ENCODE measurements at places on chromosomes 12 and 14.

GRCh38 chr14:78242086-78242485, 71.9 kb downstream of the NRXN3 start:
- no peaks in the 10 kb centered on the region for H3K36me3 ChIP-seq
- DNase-seq: no peak
- peaks cover 1% of the 10 kb centered on the region for H3K27me3 ChIP-seq
- no peaks in the 10 kb centered on the region for H3K4me1 ChIP-seq

DNA sequence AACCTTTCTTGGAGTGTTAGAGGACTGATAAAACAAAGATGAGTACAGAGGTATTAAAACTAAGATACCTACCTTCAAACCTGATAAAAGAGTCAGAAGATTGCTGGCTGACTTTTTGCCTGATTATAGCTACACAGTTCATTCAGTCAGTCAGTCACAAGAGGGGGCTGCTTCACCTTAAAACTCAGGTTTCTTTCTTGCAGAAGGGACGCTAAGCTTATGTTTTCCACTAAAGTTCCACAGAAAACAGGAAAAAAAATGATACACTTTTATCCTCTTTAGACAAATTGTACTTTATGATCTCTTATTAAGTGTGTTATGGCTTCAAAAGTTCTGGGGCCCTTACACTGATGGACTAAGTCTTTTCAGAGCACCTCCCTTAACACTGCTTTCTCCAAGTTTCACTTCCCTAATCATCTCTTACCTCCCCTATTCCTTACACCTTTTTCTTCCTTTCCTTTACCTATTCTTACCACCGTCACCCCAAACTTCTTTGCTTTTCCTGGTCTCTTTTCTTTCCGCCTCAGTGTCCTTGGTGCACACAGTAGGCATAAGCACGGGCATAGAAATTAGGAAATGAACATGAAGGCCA, 448.7 kb upstream of the OR4E1 start:
- peak overlapping the region; percentile 79 for H3K4me3 ChIP-seq
- no peaks in the 10 kb centered on the region for H3K36me3 ChIP-seq
- H3K4me1 ChIP-seq: peaks cover 20% of the 10 kb centered on the region

DNA sequence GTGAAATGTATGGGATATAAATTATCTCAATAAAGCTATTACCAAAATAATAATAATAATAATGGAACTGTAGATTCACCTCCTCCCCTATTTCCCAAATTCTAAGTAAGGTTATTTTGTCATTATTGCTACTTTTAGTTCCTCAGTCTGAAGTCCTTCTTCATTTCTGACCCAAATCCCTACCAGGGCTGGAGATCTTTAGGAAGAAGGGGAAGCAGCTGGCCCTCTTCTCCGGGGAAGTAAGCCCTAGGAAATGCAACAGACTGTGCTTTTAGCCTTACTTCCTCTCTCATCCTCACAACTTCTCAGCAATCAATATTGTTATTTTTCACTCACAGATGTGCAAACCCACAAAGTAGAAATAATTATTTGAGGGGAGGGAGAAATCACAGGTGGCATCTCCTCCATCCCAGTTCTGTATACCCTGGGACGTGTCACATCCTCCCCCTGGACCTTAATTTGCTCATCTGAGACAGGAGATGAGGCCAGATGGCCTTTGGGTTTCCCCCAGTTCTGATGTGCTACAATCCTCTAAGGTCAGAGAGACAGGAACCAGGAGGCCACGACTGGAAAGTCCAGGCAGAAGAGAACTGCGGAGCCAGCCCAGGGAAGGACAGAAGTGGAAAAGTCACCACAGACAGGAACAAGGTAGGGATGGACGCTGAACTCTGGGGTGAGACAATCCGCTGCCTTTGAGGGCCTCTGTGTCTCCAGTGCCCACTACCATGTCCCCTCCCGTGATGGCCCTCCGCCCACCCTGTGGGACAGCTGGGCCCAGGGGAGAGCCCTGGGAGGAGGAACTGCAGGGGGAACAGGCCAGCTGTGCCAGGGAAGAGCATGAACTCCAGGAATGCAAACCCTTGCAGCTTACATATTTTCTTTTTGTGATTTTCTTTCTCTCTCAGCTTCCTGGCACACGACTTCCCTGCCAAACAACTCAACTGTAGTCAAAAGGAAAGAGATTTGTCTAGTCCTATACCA, 10.6 kb upstream of the TNFRSF1A start:
- no peaks in the 10 kb centered on the region for H3K36me3 ChIP-seq
- no peak overlapping the region for H3K27ac ChIP-seq
- no peak overlapping the region for H3K4me3 ChIP-seq

GRCh38 chr12:41122894-41123293, 65.2 kb upstream of the PDZRN4 start:
- no peaks in the 10 kb centered on the region for H3K27me3 ChIP-seq
- H3K27ac ChIP-seq: no peak overlapping the region
- H3K4me3 ChIP-seq: no peak overlapping the region
- H3K4me1 ChIP-seq: no peaks in the 10 kb centered on the region
- H3K36me3 ChIP-seq: no peaks in the 10 kb centered on the region

- H3K27me3 ChIP-seq: no peaks in the 10 kb centered on the region
- DNase-seq: no peak
- no peak overlapping the region for H3K4me3 ChIP-seq
These were observed 60.1 kb upstream of the RESF1 start for GRCh38 chr12:31899109-31899508.

- no peak overlapping the region for H3K27ac ChIP-seq
- H3K27me3 ChIP-seq: no peaks in the 10 kb centered on the region
- no peak for DNase-seq
These were observed 184.1 kb downstream of the FLRT2 start for GRCh38 chr14:85714069-85714468.

GRCh38 chr14:104792101-104792884, 3.3 kb downstream of the AKT1 start:
- DNase-seq: no peak
- H3K36me3 ChIP-seq: peaks cover 3% of the 10 kb centered on the region
- H3K4me1 ChIP-seq: peaks cover 39% of the 10 kb centered on the region
- no peak overlapping the region for H3K4me3 ChIP-seq
- H3K27me3 ChIP-seq: no peaks in the 10 kb centered on the region

DNA sequence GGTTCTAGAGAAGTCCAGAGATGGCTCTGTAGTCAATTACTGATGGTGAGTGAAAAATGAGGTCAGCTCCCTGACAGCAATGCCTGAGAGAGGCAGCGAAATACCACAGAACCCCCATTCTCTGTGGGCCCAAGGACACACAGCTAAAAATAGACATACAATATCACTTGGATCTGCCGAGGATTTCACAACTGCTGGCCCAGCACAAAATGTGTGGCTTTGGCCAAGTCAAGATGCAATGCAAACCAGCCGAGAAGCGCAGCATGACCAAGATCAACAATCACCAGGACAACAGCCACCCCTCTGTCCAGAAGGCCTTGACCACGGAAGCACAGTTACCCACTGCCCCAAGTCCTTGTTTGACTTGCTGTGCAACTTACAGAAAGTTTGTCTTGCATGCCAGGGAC, 52.2 kb downstream of the CKAP4 start:
- no peak overlapping the region for H3K27ac ChIP-seq
- no peaks in the 10 kb centered on the region for H3K4me1 ChIP-seq
- no peak for DNase-seq
- H3K4me3 ChIP-seq: no peak overlapping the region
- peaks cover 5% of the 10 kb centered on the region for H3K27me3 ChIP-seq

DNA sequence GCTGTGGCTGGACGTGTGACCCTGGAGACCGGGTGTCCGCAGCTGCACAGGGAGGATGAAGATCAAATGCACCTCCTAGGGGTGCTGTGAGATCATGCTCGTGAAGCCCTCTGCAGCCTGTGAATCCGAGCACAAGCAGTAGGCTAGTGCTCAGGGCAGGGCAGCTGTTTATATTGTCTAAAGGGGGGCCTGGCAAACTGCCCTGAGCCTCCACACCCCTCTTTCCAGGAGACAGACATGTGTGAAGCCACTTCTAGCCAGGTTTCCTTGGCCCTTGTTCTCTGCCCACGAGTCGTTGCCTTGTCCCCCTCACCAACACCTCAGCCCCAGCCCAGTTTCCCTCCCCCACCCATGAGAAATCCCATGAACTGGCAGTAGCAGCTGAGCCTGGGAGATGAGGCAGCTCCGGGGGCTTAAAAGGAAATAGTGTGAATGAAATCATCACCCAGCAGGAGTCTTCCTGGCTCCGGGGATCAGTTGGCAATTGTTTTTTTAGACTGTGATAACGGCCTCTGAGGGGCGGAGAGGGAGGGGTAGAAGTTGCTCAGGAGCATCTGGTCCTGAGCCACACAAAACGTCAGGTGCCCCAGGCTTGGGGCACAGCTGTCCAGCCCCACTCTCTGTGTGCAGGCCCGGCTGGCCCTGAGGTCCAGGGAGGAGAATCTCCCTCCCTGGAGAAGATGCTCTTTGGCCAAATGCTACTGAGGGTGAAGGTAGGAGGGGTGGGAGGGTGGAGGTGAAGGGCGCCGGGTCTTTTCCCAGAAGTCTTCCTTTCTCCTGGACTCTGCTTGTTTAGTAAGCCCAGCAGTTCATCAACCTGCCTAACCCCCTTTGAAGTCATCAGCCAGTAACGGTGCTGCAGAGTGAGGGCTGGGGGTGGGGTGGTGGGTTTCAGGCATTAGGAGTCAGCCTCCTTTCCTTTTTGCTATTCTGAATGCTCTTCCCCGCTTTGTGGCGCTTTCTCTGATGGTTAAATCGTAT, 4.0 kb downstream of the FGF6 start:
- H3K36me3 ChIP-seq: no peaks in the 10 kb centered on the region
- peaks cover 2% of the 10 kb centered on the region for H3K27me3 ChIP-seq
- no peak overlapping the region for H3K27ac ChIP-seq
- no peak overlapping the region for H3K4me3 ChIP-seq
- peaks cover 3% of the 10 kb centered on the region for H3K4me1 ChIP-seq

GRCh38 chr12:12563290-12563928, 746 bp upstream of the DUSP16 start:
- H3K36me3 ChIP-seq: peaks cover 9% of the 10 kb centered on the region
- peak overlapping the region; percentile 77 for H3K4me3 ChIP-seq
- DNase-seq: no peak
- H3K27me3 ChIP-seq: no peaks in the 10 kb centered on the region

- no peak for DNase-seq
- no peaks in the 10 kb centered on the region for H3K27me3 ChIP-seq
- H3K4me3 ChIP-seq: no peak overlapping the region
- H3K36me3 ChIP-seq: peaks cover 11% of the 10 kb centered on the region
- peaks cover 4% of the 10 kb centered on the region for H3K4me1 ChIP-seq
These were observed 75.5 kb downstream of the SYNE3 start for GRCh38 chr14:95440951-95441350.

DNA sequence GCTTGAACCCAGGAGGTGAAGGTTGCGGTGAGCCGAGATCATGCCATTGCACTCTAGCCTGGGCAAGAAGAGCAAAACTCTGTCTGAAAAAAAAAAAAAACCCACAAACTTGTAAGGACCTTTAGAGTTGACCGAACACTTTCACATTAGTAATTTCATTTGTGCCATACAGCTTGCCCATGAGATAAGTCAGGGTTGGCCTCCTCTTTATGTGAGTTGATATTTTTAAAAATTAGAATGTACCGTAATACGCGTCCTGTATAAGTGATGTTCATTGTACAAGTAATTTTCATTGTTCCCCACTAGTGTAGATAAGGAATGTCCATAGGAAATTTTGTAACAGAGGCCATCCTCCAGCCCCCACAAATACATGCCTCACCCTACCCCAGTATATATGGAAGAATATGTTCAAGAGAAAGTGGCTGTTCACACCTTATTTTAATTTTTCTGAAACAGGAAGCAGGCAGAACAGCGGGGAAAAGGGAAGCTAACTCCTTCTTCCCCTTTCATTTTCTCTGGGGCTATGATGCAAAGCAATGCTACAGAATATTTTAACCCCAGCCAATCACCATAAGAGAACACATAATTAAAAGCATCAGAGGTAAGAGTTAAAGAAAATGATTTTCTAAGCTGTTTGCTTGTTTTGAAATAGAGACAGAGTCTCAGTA, 31.9 kb upstream of the HIF1A start:
- no peak for DNase-seq
- H3K27ac ChIP-seq: peak overlapping the region; percentile 98
- H3K27me3 ChIP-seq: no peaks in the 10 kb centered on the region
- peaks cover 69% of the 10 kb centered on the region for H3K4me1 ChIP-seq

DNA sequence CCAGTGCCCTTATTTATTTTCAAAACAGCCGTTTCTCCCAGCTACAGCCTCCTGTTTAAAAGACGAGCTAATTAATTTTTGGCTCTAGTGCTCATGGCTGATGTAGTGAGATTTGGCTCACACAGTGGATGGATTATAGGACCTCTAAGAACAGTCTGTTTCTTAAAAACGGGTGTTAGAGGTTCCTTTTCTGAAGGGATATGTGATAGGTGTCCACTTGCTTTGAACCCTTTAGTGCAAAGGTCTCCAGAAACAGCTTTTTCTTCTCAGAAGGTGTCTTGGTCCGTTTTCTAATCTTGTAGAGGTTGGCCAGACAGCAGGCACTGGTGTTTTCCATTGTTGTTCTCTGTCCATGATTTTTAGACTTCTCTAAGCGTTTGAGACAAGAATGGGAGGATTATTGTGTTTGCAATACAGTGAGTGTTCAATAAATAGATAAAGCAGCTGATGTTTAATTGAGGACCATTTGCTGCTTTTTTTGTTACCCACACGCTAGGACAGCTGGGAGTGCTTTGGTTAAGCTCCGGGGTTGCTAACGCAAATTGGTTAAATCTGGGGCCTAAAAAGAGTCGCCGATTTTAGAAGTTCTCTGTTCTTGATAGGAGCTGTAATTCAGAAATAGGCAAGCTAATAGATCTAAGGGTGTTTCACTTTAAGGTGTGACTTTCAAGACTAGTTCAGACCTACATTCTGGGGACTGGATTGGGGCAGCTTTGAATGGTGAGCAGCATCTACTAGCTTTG, 1.0 kb downstream of the BORCS5 start:
- H3K27me3 ChIP-seq: no peaks in the 10 kb centered on the region
- H3K27ac ChIP-seq: peak overlapping the region; percentile 90
- H3K4me1 ChIP-seq: peaks cover 41% of the 10 kb centered on the region

DNA sequence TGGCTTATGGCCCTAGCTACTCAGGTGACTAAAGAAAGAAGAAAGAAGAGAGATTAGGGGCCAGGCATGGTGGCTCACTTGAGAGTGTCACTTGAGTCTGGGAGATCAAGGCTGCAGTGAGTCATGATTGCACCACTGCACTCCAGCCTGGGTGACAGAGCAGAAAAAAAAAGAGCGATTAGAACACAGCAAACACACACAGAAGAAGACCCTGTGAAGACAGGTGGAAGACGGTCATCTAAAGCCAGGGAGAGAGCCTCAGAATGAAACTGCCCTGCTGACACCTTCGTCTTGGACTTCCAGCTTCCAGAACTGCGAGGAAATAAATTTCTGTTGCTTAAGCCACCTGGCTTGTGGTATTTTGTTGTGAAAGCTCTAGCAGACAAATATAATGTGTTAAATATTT, 17.5 kb upstream of the PPP1CC start:
- H3K4me3 ChIP-seq: no peak overlapping the region
- H3K4me1 ChIP-seq: peaks cover 26% of the 10 kb centered on the region
- no peaks in the 10 kb centered on the region for H3K36me3 ChIP-seq

All from activated naive CD4-positive, alpha-beta T cell treated with anti-CD3 and anti-CD28 coated beads for 36 hours (primary cell).